Activated naive CD4-positive, alpha-beta T cell (primary cell): ENCODE measurements at places on chromosomes 5 and 9.

DNA sequence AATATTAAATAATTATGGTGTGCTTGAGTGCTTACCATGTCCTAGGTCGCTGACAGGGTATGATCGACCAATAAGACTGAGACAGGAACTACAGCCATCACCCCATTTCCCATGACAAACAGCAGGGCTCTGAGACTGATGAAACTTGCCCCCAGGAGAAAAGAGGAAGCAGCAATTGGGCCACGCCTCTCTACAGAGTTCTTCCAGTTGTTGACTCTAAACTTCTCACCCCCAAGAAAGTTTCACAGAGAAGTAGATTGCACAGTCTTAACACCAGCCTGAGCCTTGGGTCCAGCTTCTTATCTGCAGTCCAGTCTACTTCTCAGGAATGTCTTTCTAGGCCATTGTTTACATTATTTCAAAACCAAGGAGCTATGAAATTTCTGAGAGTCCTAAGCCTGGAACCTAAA, 182.2 kb upstream of the ANKRD55 start:
- DNase-seq = no peak

GRCh38 chr5:17763301-17763700, 129.0 kb downstream of the TAF11L14 start:
- no peak for DNase-seq

DNA sequence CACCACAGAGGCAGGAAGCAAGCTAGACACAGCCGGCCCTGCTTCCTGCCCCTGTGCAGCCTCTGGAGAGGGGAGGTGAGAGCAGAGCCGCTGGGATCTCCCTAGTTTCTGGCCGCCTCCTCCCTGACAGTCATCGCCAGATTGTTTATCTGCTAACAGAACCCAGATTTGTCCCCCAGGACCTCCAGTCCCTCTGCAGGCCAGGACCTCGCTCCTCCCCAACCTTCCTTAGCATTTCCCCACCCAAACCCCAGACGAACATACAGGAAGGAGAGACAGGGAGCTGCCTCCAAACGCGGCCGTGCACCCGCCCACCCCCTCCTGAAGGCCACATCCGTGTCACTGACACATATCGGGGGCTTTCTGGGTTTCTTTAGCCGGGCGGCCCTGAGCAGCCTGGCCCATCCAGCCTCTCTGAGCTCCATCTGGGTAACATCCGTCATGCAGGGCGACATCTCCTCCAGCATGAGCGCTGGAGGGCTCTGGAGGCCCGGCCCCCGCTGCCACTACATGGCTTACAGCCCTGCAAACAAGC, 47.5 kb downstream of the DBH start:
- DNase-seq = peak; percentile 64

- no peak for DNase-seq
Measured at GRCh38 chr5:143828710-143829109, 16.7 kb downstream of the HMHB1 start.

- no peak for DNase-seq
Measured at GRCh38 chr5:160240350-160240749, 11.0 kb downstream of the FABP6 start.

DNA sequence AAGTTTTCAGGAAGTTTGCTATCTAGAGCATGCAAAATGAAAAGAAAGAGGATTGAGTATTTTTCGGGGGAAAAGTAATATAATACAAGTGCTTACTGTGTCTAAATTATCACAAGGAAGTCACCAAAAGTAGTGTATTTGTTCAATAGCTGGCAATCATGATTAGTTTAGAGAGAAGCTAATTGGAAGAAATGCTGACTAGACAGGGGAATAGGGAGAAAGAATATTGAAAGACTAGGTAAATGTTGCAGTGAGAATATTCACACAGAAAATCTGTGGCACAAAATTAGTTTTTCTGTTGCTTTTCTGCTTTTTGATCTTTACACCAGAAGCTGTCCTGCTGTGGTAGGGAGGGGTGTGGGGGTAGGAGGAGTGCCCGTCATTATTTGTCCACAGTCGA, 238.7 kb downstream of the MARCHF11 start:
- no peak for DNase-seq

- no peak for DNase-seq
Measured at GRCh38 chr9:130666393-130667119, 2.2 kb downstream of the PRDM12 start.

DNA sequence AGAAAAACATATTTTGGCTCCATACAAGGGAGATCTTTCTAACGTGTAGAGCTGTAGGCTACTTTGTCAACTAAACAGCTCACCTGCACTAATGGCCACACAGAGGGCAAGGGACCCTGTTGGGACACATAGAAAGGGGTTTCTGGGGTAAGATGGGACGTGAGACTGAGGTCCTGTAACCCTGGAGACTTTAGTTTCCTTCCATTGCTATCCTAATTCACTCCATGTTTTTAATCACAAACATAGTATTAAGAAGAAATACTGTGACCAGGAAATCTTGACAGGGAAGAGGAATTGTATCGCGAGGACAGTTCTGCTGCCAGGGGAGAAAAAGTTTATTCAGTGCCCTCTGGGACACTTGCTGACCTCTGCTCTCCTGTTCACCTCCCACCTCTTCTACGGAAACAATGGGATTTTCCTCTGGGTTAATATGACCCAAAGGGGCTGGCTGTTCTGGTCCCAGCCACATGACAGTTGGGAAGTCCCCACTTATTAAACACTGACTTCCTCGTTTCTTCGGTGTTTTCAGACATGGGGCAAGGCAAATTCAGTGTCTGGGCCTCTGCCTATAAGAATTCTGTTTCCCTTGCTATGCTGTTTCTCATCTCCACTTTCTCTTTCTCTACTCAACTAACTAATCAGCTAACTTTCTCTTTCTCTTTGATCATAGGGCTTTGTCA, 106.9 kb upstream of the SEMA6A start:
- DNase-seq = no peak
